ENCODE measurements at places on chromosomes 11 and 22. TPM values are rescaled to one million over a fixed set of nuclear protein-coding genes. Genes with fewer than 3 reads are reported as not detected.

IFITM10 gene
- total RNA-seq, result 0.14 TPM

TIMP3 gene
- total RNA-seq, result 45.6 TPM

OR10D3 gene
- not detected for total RNA-seq

TESMIN gene
- total RNA-seq, result 3.8 TPM

NRIP3 gene
- 24.0 TPM for total RNA-seq

TRIM48 gene
- total RNA-seq, result not detected
